Ureter (tissue), 1 donor: ENCODE measurements at places on chromosomes 5 and 9. TPM values are rescaled to one million over a fixed set of nuclear protein-coding genes. Genes with fewer than 3 reads are reported as not detected.

- no peak for DNase-seq
Measured at GRCh38 chr9:96460882-96461281, 10.9 kb downstream of the HABP4 start.

GRCh38 chr5:96031180-96031579 lies 69.5 kb upstream of the ELL2 start:
- no peak for DNase-seq

DNA sequence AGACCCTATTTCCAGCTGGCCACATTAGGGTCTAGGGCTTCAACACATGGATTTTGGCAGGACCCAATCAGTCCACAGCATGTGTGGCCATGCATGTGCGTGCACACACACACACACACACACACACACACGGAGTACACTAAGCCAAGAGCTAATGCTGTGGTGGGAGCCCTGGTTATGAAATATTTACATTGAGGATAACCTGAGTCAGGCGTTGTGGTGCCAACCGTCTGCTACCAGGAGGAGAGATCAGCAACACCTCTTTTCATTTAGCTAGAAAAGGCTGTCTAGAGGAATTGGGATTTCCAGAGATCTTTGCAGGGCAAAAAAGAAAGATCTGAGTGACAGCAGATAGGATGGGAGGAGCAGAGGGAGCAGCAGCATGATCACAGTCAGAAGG lies 141.5 kb downstream of the TRPM3 start:
- DNase-seq, result no peak

DNA sequence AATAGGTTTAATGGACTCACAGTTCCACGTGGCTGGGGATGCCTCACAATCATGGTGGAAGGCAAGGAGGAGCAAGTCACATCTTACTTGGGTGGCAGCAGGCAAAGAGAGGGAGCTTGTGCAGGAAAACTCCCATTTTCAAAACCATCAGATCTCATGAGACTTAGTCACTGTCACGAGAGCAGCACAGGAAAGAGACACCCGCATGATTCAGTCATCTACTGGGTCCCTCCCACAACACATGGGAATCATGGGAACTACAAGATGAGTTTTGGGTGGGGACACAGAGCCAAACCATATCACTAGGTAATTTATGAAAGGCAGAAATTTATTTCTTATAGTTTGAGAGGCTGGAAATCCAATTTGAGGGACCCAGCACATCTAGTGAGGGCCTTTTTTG lies 40.0 kb downstream of the MTREX start:
- no peak for DNase-seq

- DNase-seq, result no peak
Measured at GRCh38 chr5:128252196-128252595, 168.6 kb downstream of the SLC12A2 start.

DNA sequence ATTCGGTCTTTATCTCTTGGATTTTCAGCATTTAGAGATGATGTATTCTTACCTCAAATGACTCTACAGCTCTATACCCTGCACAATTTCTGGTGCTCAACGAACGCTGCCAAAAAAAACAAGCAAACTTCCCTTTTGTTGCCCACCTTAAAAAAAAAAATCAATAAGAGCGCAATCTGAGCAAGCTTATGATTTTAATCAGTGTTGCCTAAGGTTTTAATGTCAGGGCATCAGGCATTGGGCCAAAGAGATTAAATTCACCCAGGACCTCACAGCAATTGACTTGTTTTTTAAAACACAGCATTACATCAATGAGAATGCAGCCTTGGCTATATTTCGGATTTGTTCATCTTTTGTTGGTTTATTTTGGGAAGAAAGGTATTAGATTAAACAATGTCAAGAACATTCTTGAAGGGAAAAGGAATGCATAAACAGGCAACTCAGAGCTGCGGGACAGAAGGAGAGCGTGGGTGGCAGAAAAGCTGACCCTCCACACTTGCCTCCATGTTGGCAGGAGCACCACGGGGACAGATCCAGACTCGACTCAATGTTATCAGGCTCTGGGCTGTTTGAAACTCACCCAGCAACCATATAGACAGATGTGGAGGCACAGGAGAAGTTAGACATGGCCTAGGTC lies 127.5 kb upstream of the DAPK1 start:
- DNase-seq, result no peak

- no peak for DNase-seq
Measured at GRCh38 chr5:75325242-75325641, 11.8 kb upstream of the HMGCR start.

- no peak for DNase-seq
Measured at GRCh38 chr5:175652741-175653663, 4.9 kb upstream of the HRH2 start.

- DNase-seq, result no peak
Measured at GRCh38 chr5:173783371-173783770, 104.8 kb upstream of the CPEB4 start.

GRCh38 chr5:78602400-78602799 lies 46.2 kb downstream of the LHFPL2 start:
- no peak for DNase-seq

GRCh38 chr9:98989036-98990000 lies 45.6 kb downstream of the COL15A1 start:
- DNase-seq, result peak; percentile 54

GRCh38 chr9:14349447-14350348 lies 35.8 kb upstream of the NFIB start:
- no peak for DNase-seq

DNA sequence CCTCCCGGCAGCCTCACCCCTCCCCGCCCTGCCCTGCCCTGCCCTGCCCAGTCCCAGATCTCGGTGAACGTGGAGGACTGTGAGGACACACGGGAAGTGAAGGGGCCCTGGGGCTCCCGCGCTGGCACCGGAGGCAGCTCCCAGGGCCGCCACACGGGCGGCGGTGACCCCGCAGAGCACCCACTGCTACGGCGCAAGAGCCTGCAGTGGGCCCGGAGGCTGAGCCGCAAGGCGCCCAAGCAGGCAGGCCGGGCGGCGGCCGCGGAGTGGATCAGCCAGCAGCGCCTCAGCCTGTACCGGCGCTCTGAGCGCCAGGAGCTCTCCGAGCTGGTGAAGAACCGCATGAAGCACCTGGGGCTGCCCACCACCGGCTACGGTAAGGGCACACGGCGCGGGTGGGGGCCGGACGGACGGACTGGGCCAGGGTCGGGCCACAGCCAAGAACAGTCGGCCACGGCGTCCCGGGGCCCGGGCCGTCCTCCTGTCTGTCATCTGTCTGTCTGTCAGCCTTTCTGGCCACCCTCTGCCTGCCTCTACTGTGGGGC lies 84.2 kb downstream of the KCNT1 start:
- no peak for DNase-seq

DNA sequence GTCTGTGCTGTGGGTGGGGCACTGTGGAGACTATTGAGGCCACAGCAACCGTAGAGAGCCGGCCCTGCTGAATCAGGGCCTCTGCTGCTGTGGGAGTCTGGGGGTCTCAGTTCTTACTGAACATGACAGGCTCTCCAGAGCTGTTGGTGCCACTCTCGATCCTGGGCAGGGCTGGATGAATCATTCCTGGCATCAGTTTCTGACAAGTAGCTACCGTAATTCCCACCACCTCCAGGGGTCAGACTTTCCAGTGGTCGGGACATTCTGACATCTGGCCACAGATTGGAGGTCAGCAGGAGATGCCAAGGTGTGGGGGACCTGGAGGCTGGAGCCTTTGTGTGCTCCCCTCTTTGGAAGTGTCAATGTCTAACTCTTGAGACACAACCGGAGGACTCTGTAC lies 188.4 kb downstream of the IRX2 start:
- DNase-seq, result no peak

DNA sequence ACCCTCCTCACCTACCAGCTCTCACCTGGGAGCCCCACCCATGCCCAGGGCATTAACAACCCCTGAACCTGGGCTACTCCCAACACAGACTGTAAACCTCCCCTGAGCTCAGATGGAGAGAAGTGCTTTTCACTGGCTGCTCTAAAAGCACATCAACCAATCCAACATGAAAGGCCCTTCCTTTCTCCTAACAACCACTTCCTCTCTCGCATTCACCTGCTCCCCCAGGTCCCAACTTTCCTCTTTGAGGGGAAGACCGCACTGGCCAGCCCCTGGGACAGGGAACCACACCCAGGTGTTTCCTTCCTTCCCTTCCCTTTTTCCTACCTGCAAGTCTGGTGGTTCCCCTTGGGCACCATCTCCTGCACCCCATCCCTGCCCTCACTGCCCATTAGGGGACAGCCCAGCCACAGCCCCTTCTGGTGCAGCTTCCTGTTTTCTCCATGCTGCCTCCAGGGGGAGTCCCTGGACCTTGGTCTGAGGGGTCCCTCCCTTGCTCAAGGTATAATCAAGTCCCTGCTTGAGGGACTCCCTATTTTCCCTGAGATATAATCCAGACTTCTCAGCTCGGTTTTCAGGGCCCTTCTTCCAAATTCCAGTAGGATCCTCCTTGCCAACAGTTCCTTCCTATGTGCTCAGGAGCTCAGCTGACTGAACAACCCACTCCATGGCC lies 30.5 kb upstream of the DAB2IP start:
- no peak for DNase-seq

GRCh38 chr5:1119312-1119831 lies 7.5 kb upstream of the SLC12A7 start:
- no peak for DNase-seq

DNA sequence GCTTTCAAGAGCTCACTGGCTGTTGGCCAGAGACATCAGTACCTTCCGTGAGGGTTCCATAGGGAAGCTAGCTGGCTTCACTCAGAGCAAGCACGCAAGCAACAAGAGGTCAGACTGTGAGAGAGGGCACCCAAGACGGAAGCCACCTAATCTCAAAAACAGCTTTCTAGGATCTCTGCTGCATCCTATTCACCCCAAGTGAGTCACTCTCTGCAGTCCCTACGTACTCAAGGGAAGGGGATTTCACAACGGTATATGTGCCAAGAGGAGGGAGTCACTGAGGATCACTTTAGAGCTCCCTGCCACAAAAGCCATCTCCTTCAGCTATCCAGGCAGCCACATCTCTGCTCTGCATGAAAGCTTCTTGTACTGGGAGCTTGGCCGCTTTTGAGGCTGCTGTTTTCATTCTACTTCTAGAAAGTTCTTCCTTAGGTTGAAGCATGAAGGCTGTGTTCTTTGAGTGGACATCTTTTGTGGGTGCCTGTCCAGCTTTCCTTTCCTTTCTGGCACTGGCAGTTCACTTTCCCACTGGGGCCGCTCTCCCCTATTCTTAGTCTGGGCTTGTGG lies 249.5 kb downstream of the MAN2A1 start:
- DNase-seq, result no peak

- no peak for DNase-seq
Measured at GRCh38 chr5:57600321-57600720, 117.7 kb upstream of the ACTBL2 start.

- DNase-seq, result no peak
Measured at GRCh38 chr9:530681-531080, 310.8 kb upstream of the DMRT1 start.

- DNase-seq, result no peak
Measured at GRCh38 chr9:94222870-94223269, 36.2 kb upstream of the ZNF169 start.

- no peak for DNase-seq
Measured at GRCh38 chr5:75567710-75568109, 43.5 kb upstream of the ANKDD1B start.

- no peak for DNase-seq
Measured at GRCh38 chr9:116629634-116630033, 57.5 kb upstream of the TRIM32 start.

- DNase-seq, result no peak
Measured at GRCh38 chr5:93257616-93258015, 323.4 kb downstream of the NR2F1-AS1 start.

DNA sequence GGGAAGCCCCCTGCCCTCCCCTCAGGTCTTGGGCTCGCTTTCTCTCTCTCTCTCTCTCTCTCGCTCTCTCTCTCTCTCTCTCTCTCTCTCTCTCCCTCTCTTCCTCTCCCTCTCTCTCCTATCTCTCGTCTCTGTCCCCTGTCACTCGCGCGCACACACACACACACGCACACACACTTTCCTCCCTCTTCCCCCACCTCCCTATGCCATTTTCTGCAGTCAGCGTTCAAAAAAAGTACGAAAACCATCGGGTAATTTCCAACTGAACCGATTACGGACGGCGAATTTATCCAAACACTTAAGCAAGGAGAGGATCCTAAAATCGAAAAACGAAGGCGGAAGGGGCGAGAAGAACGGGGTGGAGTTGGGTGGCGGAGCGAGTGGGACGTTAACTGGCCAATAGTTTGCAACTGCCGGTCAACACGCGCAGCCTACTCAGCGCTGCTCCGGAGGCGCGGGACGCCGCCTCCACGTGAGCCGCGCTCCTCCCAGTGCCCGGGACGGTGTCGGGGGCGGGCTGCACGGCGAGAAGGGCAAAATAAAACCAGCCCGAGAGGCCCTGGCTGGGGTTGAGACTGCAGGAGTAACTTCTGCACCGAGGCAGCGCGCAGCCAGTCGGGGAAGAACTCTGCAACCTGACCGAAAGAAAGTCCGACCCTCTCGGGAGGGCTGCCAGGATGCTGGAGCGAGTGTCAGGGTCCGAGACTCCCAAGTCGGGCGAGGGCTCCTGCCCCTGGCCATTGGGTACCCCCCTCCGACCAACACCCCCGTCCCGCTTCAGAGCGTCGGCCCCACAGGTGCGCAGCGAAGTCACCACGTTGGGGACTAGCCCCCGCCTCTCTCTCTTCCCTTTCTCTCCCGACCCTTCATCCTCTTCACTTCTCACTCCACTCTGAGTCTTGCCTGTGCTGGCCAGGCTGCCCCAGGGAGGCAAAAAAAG lies 24.9 kb upstream of the ELAVL2 start:
- DNase-seq, result no peak

DNA sequence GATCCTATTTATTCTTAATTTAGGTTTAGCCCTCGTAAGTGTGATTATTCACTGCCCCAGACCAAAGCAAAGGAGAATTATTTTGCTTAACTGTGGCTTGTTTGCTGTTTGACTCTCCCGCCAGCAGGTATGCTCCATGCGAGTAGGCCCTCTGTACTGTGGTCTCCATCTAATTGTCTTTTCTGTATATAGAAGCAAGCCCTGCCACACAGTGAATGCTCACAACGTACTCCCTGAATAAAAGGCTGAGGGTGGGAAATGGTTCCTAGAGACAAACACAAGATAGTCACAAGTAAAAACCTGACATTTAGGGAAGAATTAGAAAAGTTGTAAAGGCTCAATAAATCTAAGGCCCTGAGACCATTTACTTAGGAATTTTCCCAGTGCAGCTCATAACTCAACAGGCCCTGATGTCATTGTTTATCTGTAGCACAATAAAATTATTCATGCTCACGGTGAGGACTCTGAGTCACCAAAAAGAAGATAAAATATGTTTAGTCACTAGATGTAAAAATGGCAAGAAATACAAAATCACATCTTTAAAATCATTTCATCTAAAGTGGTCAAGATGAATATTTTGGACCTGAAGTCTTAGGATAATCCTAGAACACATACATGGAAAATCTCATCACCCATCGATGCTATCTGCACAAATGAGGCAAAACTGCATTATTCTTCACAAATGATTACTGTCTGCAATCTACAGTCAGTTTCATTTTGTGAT lies 473.2 kb downstream of the ENC1 start:
- no peak for DNase-seq

The P4HA2 gene
- total RNA-seq, result 39.7 TPM

The SLC6A7 gene
- 0.10 TPM for total RNA-seq

The PRELID2 gene
- total RNA-seq, result 28.2 TPM

The POU5F2 gene
- total RNA-seq, result 4.9 TPM

The CCL28 gene
- 7.6 TPM for total RNA-seq

The EGFLAM gene
- total RNA-seq, result 3.7 TPM

The MEGF10 gene
- 1.1 TPM for total RNA-seq
